ENCODE measurements at places on chromosomes 5 and 9.

GRCh38 chr9:13689925-13690324, 410.4 kb upstream of the MPDZ start:
- no peak for DNase-seq

GRCh38 chr5:139079225-139079990, 118.8 kb downstream of the SIL1 start:
- DNase-seq = no peak

- DNase-seq = no peak
Observed at GRCh38 chr9:89887286-89887685, 282.5 kb downstream of the GADD45G start.

DNA sequence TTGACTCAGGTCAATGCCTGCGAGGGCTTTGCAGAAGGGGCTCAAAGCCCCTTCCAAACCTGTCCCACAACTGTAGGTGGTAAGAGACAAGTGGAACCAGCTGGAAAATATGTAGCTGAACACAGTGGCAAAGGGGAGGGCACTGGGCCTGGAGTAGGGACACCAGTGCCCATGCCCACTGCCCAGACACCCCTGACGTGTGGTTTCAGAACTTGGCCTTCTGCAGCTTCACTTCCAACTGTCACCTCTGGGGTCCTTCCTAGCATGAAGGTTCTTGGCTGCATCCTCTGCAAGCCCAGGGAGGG, 233.1 kb upstream of the IRX1 start:
- no peak for DNase-seq

DNA sequence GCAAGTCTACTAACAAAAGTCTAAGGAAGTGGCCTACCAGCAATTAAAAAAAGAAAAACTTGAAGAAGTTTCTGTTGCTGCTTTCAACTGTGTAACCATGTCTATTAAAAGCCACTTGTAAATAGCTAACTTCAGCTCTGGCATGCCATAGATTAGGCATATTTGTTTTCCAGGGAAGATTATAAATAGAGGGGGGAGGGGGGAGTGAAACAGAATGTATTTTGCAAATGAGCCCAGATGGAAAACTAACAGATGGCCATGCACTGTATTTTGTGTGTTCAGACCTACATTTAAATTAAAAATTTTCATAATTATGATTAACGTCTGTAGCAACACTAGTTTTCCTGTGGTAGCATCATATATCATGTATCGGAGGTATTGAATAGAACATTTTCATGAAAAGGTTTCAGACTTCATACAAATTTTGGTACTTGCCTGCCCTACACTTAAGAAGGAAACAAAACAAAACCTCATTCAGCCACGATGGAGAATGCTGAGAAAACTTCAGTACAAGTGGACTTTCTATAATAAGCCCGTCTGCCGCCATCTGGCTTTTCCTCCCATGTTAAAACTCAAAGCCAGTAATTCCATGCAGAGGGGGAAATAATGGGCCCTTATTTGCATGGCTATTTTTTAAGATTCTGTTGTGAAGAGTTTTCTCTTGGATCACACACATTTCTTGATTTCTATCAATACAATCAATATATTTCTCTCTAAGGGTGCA, 220.4 kb upstream of the SMARCA2 start:
- no peak for DNase-seq

GRCh38 chr9:13149454-13149853, 130.0 kb downstream of the MPDZ start:
- DNase-seq = no peak

DNA sequence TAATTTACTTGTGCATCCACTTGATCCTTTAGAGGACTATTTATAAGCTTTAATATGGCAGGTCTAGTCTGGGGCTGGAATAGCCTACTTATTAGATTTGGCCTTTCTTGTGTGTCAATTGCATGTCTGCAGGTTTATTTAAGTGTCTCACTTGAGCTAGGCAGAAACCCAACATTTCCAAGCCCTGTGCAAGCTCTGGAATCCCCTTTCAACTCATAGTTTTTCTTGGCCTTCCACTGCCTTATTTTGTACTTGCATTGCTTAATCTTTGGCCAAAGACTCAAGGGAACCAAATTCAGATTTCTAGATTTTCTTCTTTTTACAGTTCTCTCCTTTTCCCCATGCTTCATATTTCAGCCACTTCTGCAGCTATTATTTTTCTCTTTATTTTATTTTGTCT, 102.4 kb upstream of the RFX3 start:
- no peak for DNase-seq

GRCh38 chr5:139667730-139668063, 19.5 kb downstream of the CXXC5 start:
- DNase-seq = no peak

- no peak for DNase-seq
Observed at GRCh38 chr5:171743436-171744076, 42.1 kb upstream of the SMIM23 start.

GRCh38 chr9:127308652-127309434, 44.3 kb downstream of the GARNL3 start:
- DNase-seq = no peak

DNA sequence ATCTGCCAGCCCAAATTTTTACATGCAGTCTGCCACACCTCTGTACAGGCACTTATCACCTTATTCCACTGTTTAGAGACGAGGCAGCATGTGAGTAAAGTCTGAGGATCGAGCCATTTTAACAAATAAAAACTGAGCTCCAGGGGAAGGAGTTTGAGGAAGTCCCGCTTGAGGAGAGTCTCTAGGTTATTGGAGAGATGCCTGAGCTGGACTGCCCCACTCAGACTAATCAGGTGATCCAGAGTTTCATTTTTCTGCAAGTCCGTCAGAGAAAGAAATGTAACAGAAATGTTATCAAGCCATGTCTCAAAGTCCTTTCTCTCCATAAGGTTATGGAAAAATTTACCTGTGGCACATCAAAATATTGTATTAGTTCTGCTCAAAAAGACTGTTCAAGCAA, 5.3 kb downstream of the FBXW2 start:
- no peak for DNase-seq

DNA sequence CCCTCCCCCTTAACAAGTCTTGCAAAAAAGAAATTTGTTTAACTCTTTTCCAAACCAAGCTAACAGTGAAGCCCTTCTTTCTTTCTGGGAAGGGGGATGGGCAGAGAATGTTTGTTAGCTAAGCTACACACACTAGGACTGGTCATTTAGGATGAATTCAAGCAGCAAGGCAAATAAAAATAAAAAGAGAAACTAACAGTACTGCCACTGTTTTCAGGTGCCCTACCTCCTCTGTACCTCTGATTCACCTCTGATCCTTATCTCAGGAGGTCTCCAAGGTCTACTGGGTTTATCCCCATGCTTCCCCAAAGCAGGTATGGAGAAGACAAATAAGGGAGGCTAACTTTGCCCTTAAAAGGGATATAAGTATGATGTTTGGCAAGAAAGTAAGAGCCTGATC, 52.9 kb downstream of the ELL2 start:
- DNase-seq = no peak

DNA sequence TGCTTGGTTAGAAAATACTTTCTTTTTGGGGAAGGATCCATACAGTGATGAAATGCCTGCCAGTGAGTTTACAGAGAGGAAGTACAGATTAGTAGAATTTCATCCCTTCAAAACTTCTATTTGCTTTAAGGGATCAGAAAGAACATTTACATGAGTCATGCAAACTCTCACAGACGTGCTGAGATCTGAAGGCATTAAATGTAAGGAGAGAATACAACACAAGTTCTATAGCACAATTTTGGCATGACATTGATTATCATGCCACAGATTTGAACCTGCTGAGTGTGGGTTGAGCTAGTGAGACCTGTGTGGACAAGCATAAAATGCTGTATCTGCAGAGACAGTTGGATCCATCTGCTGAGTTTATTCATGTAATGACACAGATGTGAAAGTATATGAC, 613.6 kb upstream of the SEMA6A start:
- DNase-seq = no peak

DNA sequence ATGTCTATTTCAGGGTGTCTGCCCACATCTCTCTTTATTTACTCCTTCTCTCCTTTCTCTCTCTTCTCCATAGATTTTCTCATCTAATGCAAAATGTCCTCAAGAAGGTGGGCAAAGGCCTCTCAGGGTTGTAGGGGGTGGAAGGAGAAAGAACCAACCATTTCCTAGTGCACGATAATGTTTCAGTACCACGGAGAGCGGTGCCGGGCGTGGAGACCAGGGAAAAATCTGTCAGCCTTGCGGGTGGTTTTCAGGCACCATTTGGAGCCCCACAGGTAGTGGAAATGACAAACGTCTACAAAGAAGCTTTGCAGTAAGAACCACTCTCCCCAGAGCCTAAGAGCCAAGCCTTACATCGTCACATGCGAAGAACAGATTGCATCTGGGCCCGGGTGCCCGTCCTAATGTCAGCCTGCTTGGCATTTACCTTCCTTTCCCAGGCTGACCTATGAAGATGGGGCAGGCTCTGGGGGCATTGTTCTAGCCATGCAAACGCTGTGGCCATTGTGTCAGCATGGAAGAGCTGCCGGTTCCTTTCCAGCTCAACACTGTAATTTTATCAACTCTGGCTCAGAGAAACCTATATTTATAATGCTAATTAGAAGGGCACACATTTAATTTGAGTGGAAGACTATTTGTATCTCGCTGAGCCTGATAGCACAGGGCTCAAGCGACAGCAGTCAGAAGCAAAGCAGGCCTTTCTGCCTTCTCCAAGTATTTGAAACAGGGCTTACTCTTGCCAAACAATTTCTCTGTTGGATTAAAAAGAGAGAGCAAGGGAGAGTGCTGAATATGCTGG, 430.1 kb upstream of the WWC1 start:
- DNase-seq = peak; percentile 26

DNA sequence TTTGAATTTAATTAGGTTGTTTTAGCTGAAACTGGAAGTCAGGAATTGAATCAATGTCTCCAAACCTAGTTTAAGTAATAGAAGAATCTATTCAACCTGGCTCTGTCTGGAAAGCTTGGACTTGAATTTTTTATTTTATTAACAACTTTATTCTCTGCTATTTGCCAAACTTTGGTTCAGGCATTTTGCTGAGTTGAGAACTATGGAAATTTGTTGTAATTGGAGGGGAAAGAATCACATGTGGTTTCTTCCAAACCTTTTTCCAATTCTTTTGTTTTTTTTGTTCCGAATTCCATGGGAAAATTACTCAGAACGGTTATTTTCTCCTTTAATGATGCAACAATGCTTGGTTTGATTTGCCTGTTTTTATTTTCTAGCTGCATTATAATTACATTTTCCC, 98.2 kb upstream of the RPS23 start:
- DNase-seq = no peak

- DNase-seq = no peak
Observed at GRCh38 chr5:95027775-95028174, 257.1 kb downstream of the MCTP1 start.

DNA sequence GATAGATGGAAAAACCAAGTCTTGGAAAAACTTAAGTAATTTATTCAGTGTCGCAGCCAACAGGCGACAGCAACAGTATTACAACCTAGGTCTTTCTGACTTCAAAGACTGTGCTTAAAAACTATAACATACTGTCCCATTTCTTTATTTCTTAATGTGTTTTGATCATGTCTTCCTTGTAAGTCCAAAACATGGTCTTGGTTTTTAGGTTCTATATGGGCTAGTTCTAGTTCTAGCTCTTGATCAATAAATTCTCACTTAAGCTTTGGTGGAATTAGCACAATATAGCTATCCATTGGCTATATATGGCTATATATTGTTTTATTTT, 69.9 kb downstream of the IQGAP2 start:
- no peak for DNase-seq

DNA sequence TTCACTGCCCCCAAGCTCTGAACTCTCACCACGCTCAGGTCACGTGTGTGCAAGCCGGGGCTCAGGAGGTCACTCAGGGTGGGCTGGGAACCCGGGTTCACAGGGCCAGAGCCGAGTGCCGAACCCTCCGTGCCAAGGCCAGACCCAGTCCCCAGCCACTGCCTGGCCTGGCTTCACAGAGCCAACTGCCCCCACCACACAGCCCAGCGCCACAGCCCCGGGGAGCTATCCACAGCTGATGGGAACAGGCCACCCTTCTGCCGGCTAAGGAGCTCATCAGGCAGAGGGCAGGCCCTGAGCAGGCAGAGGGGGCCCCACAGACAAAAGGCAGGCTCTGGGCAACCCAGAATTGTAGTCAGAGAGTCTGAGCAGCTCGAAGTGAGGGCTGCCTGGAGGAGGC, 117.0 kb downstream of the VAV2 start:
- no peak for DNase-seq

- DNase-seq = no peak
Observed at GRCh38 chr9:134055981-134056461, 11.8 kb downstream of the BRD3 start.

DNA sequence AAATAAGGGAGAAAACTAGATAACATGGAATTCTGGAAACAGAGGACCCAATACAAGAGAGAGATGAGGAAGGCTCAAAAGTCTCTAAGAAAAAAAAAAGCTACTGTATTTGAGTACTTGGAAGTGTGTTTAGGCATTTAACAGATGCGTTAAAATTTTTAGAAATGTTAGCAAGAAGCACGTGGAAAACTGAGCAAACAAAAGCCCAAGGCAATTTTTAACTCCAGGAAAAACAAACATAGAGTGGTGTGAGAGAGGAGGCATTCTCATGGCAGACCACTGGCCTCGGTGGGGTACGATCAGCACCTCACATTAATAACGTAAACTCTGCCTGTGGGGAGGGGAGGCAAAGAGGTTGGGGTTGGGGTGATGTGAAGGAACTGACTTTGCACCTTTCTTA, 321.4 kb downstream of the GADD45G start:
- no peak for DNase-seq

DNA sequence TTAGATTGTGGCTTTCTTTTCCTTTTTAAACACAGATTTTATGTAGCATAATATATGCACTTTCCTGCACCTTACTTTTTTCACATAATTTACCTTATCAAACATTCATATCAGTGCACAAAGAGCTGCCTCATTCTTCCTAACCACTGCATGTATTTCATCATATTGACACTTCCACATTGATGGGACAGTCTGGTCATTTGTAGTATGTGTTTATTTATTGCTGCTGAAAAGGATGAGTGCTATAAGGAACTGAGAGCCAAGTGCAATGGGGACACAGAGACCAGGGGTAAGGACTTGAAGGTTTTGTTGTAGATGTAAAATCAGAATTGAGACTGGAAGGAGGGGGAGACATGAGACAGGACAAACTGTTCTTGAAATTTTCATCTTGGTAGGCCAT, 193.8 kb downstream of the SMARCA2 start:
- no peak for DNase-seq

GRCh38 chr9:98094851-98095250, 24.2 kb downstream of the TRIM14 start:
- DNase-seq = no peak

DNA sequence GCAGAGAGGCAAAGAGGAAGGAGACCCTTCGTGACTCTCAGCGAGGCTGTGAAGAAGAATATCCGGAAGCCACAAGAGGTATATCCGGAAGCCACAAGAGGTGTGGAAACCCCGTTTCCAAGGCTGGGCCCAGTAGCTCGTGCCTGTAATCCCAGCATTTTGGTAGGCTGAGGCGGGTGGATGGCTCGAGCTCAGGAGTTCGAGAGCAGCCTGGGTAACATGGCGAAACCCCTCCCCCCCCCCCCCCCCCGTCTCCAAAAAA, 612 bp upstream of the BBLN start:
- no peak for DNase-seq

GRCh38 chr9:91599564-91599963, 175.9 kb upstream of the NFIL3 start:
- DNase-seq = no peak

- no peak for DNase-seq
Observed at GRCh38 chr5:54013556-54014194, 296.7 kb downstream of the ARL15 start.

GRCh38 chr9:95506678-95507463, 9.9 kb downstream of the PTCH1 start:
- DNase-seq = no peak

All from NCI-H2081 treated with DMSO at 0.1 percent for 48 hours (cell line).